ENCODE measurements at places on chromosomes 2 and 18. TPM values are rescaled to one million over a fixed set of nuclear protein-coding genes. Genes with fewer than 3 reads are reported as not detected.

DNA sequence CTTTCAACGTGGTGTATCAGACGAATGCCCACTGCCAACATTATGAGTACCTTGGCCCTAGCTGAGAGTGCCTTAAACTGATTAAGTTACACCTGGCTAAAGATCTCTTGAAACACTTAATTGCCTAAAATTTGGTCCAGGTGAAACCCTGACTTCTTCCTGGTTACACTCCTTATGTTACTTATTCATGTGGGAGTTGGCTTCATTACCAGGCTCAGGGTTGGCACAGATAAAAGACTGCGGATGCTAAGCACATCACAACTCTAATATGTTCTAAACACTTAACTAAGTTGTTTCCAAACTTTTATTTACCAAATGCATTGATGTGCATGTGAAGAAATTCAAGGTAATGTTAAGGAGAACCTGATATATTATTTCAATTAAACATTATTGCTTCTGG, 298.9 kb downstream of the TCF4 start:
- no peak for DNase-seq
- H3K4me3 ChIP-seq: no peak overlapping the region
- peaks cover 20% of the 10 kb centered on the region for H3K4me1 ChIP-seq
- H3K27me3 ChIP-seq: no peaks in the 10 kb centered on the region
- no peaks in the 10 kb centered on the region for H3K36me3 ChIP-seq
- no peak overlapping the region for H3K27ac ChIP-seq

- H3K4me3 ChIP-seq: peak overlapping the region; percentile 34
- H3K4me1 ChIP-seq: no peaks in the 10 kb centered on the region
- no peak overlapping the region for H3K27ac ChIP-seq
These were observed 35.4 kb upstream of the EN1 start for GRCh38 chr2:118882693-118883336.

The FEV gene
- total RNA-seq: not detected

The DPYSL5 gene
- 10.3 TPM for total RNA-seq

The B4GALT6 gene
- 33.8 TPM for total RNA-seq

- H3K36me3 ChIP-seq: peaks cover 24% of the 10 kb centered on the region
- DNase-seq: peak; percentile 58
- H3K27ac ChIP-seq: peak overlapping the region; percentile 91
- H3K4me3 ChIP-seq: no peak overlapping the region
- peaks cover 24% of the 10 kb centered on the region for H3K4me1 ChIP-seq
These were observed 1.4 kb upstream of the IDH1 start for GRCh38 chr2:208256192-208256782.

The GKN1 gene
- not detected for total RNA-seq

GRCh38 chr2:136905779-136906178, 140.4 kb downstream of the THSD7B start:
- no peaks in the 10 kb centered on the region for H3K36me3 ChIP-seq
- no peaks in the 10 kb centered on the region for H3K27me3 ChIP-seq
- H3K4me1 ChIP-seq: no peaks in the 10 kb centered on the region
- no peak overlapping the region for H3K27ac ChIP-seq
- DNase-seq: peak; percentile 39
- no peak overlapping the region for H3K4me3 ChIP-seq

- H3K27ac ChIP-seq: peak overlapping the region; percentile 21
- H3K27me3 ChIP-seq: no peaks in the 10 kb centered on the region
- H3K4me3 ChIP-seq: no peak overlapping the region
- peak; percentile 76 for DNase-seq
These were observed 149.9 kb downstream of the RBM43 start for GRCh38 chr2:151111599-151112278.

- H3K36me3 ChIP-seq: no peaks in the 10 kb centered on the region
- H3K27me3 ChIP-seq: no peaks in the 10 kb centered on the region
- DNase-seq: no peak
- no peak overlapping the region for H3K4me3 ChIP-seq
These were observed 23.0 kb downstream of the INPP5D start for GRCh38 chr2:233082931-233083755.

- peaks cover 22% of the 10 kb centered on the region for H3K4me1 ChIP-seq
- no peaks in the 10 kb centered on the region for H3K36me3 ChIP-seq
- no peak overlapping the region for H3K27ac ChIP-seq
- no peak overlapping the region for H3K4me3 ChIP-seq
- H3K27me3 ChIP-seq: no peaks in the 10 kb centered on the region
- DNase-seq: no peak
These were observed 198.0 kb downstream of the HDAC4 start for GRCh38 chr2:239202836-239203235.

The TEX44 gene
- total RNA-seq: not detected

DNA sequence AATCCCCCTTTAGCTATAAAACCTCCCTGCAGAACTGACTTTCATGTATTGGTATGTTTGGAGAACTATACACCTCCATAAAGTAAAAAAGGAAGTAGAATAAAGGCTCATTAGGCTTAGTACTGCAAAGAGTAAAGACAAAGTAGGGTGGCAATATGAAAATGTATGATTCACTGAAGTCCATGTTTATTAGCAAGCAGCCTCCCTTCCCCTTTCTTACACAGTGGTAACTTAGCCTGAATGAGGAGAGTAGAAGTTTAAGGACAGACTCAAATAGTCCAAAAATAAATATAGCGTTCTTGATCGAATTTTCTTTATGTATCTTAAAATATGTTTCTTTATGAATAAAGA, 1.5 kb downstream of the ZNF804A start:
- no peak overlapping the region for H3K27ac ChIP-seq
- H3K4me3 ChIP-seq: no peak overlapping the region
- no peak for DNase-seq

The STARD6 gene
- total RNA-seq: not detected

DNA sequence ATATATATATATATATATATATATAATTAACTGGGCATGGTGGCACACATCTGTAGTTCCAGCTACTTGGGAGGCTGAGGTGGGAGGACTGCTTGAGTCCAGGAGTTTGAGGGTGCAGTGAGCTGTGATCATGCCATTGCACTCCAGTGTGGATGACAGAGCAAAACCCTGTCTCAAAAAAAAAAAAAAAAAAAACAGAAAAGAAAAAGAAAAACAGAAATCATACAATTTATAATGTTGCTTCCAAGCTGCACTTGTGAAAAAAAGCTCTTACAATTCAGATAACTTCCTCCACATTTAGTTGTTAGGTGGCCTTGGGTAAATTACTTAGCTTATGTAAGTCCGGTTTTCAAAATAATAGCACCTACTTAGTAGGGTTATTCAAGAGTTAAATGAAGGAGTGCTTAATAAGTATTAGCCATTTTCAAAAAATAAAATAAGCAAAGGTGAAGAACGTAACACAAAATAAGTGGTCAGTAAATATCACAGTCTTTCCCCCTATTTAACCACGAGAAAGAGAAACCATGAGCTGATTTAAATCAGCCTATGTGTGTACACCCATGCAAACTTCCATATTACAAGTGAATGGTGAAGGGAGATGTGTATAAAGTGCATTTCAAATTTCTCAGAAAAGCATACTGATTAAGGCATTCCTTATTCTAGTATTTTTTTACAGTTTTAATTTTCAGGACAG, 2.3 kb downstream of the WIPF1 start:
- H3K27me3 ChIP-seq: no peaks in the 10 kb centered on the region
- DNase-seq: no peak
- H3K27ac ChIP-seq: no peak overlapping the region
- H3K4me1 ChIP-seq: no peaks in the 10 kb centered on the region

The CYTIP gene
- not detected for total RNA-seq

DNA sequence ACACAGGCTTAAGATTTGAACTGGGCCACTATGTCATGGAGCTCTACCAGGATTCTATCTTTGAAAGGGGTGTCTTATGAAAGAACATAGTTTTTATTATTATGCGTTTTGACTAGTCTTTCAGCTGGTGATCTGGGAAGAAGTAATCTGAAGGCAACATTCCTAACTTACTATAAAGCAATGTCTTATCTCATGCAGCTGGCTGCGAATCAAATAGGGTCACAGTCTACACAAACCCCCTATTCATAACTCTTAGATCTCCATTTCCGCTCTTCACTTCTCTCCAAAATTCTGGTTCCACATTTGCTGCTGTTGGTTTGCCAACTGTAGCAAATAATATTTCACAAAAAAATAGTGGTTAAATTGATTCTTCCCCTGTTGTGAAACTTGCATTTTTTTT, 813.3 kb downstream of the CNTNAP5 start:
- no peaks in the 10 kb centered on the region for H3K4me1 ChIP-seq
- H3K4me3 ChIP-seq: no peak overlapping the region

GRCh38 chr2:33529771-33530481, 53.5 kb downstream of the RASGRP3 start:
- H3K27ac ChIP-seq: no peak overlapping the region
- no peaks in the 10 kb centered on the region for H3K27me3 ChIP-seq
- DNase-seq: peak; percentile 9

- H3K27me3 ChIP-seq: no peaks in the 10 kb centered on the region
- DNase-seq: no peak
- H3K4me1 ChIP-seq: 0 out of 2 replicates have a peak, but pooled peaks cover 3% of the 10 kb centered on the region
- no peak overlapping the region for H3K4me3 ChIP-seq
- H3K27ac ChIP-seq: no peak overlapping the region
- H3K36me3 ChIP-seq: no peaks in the 10 kb centered on the region
These were observed 48.1 kb downstream of the HPCAL1 start for GRCh38 chr2:10350761-10351160.

GRCh38 chr2:239372835-239373234, 28.0 kb downstream of the HDAC4 start:
- no peaks in the 10 kb centered on the region for H3K27me3 ChIP-seq
- no peak for DNase-seq
- H3K4me1 ChIP-seq: no peaks in the 10 kb centered on the region
- H3K36me3 ChIP-seq: no peaks in the 10 kb centered on the region
- no peak overlapping the region for H3K27ac ChIP-seq
- no peak overlapping the region for H3K4me3 ChIP-seq

The DPP4 gene
- 4.1 TPM for total RNA-seq

DNA sequence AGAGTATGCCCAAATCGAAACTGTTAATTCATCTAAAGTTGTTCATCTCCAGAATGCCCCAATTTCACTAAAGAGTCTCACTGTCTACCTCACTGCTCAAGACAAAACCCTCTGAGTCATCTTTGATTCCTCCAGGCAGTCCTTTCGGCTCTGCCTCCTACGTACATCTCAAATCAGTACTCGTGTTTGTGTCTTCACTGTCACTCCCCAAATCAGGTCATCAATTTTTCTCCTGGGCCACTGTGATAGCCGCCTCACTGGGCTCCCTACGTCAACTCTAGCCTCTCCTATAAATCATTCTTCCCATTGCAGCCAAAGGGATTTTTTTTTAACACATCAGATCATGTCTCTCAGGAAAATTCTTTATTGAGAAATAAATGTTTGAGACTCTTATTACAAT, 42.1 kb upstream of the TTC39C start:
- no peaks in the 10 kb centered on the region for H3K27me3 ChIP-seq
- DNase-seq: no peak
- H3K27ac ChIP-seq: no peak overlapping the region
- H3K4me1 ChIP-seq: peaks cover 19% of the 10 kb centered on the region
- no peaks in the 10 kb centered on the region for H3K36me3 ChIP-seq

DNA sequence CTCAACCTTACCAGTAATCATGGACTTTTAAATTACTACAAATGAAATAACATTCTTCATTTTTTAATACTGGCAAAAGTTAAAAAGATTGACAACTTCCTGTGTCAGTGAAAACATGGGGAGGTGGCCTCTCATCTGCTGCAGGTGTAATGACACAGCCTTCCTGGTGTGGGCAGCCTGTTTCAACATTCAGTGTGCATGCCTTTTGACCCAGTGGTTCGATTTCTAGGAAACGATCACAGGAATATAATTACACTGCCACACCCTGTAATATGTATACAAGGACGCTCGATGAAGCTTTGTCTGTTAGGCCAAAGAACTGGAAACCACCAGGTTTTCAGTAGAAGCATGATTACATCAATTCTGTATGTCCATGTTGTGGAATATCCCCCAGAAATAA, 68.7 kb downstream of the MTHFD2 start:
- H3K4me3 ChIP-seq: no peak overlapping the region
- H3K36me3 ChIP-seq: no peaks in the 10 kb centered on the region
- H3K4me1 ChIP-seq: no peaks in the 10 kb centered on the region
- no peaks in the 10 kb centered on the region for H3K27me3 ChIP-seq

- no peak overlapping the region for H3K4me3 ChIP-seq
- H3K4me1 ChIP-seq: peaks cover 14% of the 10 kb centered on the region
- no peak for DNase-seq
- H3K27me3 ChIP-seq: no peaks in the 10 kb centered on the region
- H3K36me3 ChIP-seq: no peaks in the 10 kb centered on the region
These were observed 211.0 kb downstream of the TGIF1 start for GRCh38 chr18:3660739-3661515.

The ERBB4 gene
- 1.4 TPM for total RNA-seq

DNA sequence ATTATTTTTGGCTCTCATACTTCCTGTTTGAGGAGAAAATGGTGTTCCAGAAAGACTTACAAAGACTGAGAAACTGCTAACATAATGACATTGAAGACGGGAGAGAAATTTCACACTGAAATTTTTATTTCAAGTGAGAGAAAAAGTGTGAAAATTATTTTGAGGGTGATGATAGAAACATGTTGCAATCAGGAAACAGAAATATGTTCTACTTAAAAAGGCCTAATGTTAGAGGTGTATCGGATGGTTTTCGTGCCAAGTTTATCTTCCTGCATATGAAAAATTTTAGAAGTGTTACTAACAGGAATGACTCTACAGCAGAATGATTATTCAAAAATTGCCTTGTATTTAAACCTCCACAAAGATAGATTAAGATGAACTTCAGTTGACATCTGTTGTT, 50.5 kb downstream of the KCNE4 start:
- H3K36me3 ChIP-seq: no peaks in the 10 kb centered on the region
- H3K27ac ChIP-seq: no peak overlapping the region
- no peaks in the 10 kb centered on the region for H3K27me3 ChIP-seq
- no peaks in the 10 kb centered on the region for H3K4me1 ChIP-seq
- DNase-seq: no peak

GRCh38 chr2:10659898-10660568, 29.7 kb downstream of the NOL10 start:
- H3K36me3 ChIP-seq: peaks cover 44% of the 10 kb centered on the region
- no peaks in the 10 kb centered on the region for H3K27me3 ChIP-seq
- no peak overlapping the region for H3K27ac ChIP-seq
- H3K4me3 ChIP-seq: no peak overlapping the region

- no peak overlapping the region for H3K27ac ChIP-seq
- H3K36me3 ChIP-seq: no peaks in the 10 kb centered on the region
- no peak overlapping the region for H3K4me3 ChIP-seq
- no peak for DNase-seq
- peaks cover 30% of the 10 kb centered on the region for H3K4me1 ChIP-seq
- no peaks in the 10 kb centered on the region for H3K27me3 ChIP-seq
These were observed 45.8 kb upstream of the HS6ST1 start for GRCh38 chr2:128364441-128364911.

DNA sequence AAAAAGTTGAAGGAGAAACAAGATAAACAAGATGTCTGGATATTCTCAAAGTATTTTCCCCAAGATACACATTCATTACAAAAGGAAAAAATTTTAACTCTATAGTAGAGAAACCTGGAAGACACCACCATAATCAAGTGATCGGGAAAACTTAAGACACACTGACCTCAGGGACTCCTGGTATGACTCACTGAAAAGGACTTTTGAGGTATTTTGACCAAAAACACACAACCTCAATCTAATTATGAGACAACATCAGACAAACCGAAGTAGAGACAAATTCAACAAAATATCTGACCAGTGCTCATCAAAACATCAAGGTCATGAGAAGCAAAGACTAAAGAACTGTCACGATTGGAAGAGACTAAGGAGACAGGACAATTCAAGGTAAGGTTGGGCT, 34.7 kb downstream of the LPIN2 start:
- no peaks in the 10 kb centered on the region for H3K36me3 ChIP-seq
- H3K27me3 ChIP-seq: no peaks in the 10 kb centered on the region
- peaks cover 28% of the 10 kb centered on the region for H3K4me1 ChIP-seq
- no peak for DNase-seq
- H3K27ac ChIP-seq: no peak overlapping the region

Measured in GM23338 (cell line).